Smooth muscle cell of trachea (primary cell): ENCODE measurements at places on chromosomes 4 and X. TPM values are rescaled to one million over a fixed set of nuclear protein-coding genes. Genes with fewer than 3 reads are reported as not detected.

NXF2 gene
- total RNA-seq, result not detected in 2 replicates

GC gene
- not detected in 2 replicates for total RNA-seq

EDNRA gene
- total RNA-seq, result 4.5 and 6.9 TPM in 2 replicates

TMSB15A gene
- total RNA-seq, result 2.0 and 10.2 TPM in 2 replicates

MAGEC2 gene
- 0.15 TPM in 1 of 2 replicates, not detected in the other for total RNA-seq

RTL9 gene
- total RNA-seq, result 0.17 and 0.29 TPM in 2 replicates

OCIAD1 gene
- 76.4 and 109 TPM in 2 replicates for total RNA-seq

SPANXD gene
- not detected in 2 replicates for total RNA-seq
